NB4 (cell line): ENCODE measurements at places on chromosomes 7 and 10.

- DNase-seq, result no peak
Measured at GRCh38 chr10:95516774-95517373, 44.3 kb downstream of the SORBS1 start.

- DNase-seq, result peak; percentile 62
Measured at GRCh38 chr7:11343818-11344413, 370.2 kb downstream of the PHF14 start.

GRCh38 chr10:24128066-24128730 is 80.7 kb upstream of the KIAA1217 start:
- no peak for DNase-seq

GRCh38 chr7:122727354-122727753 is 24.6 kb upstream of the RNF148 start:
- DNase-seq, result no peak

DNA sequence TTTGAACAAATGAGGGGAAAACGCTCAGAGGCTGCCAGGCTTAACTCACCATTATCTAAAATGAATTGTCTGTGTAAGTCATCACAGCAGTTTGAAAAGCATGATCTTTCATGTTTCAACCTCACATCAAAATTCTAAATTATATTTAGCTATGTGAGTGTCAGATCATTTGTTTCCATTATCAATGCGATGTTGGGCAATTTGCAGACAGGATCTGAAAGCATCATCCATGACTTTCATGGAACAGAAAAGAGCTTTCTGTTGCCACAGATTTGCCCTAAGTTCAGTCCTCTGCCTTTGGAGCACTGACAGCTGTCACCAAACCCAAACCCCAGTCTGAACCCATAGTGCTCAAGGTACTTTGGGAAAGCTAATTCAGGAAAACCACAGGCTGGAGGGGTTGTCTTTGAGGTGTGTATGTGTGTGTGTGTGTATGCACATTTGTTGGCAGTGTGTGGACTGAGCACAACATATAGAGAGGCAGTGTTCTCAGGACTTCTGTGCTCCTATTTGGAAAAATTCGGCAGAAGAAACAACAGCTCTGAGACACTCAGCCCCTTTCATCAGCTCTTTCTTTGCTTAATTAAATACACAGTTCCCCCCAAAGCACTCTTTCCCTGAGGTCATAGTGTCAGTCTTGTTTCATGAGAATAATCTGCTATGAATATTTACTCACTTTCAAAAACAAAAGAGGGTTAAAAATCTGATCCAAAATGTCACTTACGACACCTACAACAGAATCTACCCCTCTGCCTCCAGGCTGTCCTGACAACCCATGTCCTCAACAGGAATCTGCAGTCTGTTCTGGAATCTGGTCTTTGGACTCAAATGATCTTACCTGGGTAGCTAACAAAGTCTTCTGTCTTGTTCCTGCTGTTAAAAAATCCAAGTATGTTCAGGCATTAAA is 188.5 kb upstream of the KLF14 start:
- DNase-seq, result no peak

- peak; percentile 64 for DNase-seq
Measured at GRCh38 chr7:130070861-130071622, 708 bp downstream of the KLHDC10 start.

DNA sequence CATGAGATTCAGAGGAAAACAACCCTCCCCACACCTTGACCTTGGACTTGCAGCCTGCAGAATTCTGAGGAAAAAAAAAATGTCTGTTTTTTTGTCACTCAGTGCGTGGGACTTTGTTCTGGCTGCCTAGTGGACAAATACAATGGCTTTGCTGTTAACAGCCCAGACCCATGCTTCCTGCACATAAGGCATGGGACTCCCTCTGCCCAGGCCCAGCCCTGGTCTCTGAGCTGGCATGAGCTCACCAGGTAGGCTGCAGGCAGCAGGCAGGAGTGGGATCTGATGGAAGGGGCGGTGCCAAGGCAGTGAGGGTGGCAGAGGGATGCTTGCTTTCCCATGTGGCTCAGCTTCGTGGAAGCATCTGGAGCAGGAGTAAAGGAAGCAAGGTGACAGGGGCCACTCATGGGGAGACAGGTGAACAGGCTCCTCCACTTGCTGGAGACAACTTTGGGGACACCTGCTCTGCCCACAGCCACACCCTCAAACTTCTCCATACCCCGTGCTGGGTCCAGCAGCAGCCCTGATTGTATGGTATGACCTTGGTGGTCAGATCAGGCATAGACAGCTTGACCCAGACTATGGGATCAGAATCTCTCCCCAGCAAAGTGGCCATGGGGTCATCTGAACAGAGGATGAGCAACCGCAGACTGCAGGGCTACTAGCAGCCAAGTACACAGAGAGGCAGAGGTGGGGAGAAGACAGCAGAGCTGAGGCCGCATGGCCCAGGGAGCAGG is 27.0 kb downstream of the ANXA8 start:
- no peak for DNase-seq

- DNase-seq, result no peak
Measured at GRCh38 chr10:87613751-87614150, 45.9 kb upstream of the PAPSS2 start.

DNA sequence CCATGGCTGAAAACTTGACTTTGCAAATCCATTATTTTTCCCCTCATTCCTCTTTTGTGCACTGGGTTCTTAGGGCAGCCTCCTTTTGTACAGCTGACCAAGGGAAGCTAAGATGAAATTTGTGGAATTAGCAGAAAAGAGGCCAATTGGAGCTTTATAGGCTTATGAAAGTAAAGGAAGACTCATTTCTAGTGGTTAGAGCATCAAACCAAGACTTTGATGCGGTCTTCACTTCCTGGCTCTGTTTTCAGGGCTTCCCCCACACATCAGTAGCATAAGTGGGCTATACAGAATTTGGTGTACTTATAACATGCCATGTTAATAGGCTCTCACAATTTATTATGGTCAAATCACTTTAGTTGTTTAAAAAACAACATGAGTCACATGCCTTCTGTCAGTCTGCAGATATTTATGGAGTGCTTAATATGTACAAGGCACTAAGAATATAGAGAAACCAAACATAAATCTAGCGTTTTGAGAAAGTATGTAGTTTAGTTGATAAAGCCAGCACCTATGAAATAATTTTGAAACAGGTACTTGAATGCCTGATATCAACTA is 5.7 kb downstream of the AUTS2 start:
- no peak for DNase-seq

- no peak for DNase-seq
Measured at GRCh38 chr10:28975891-28976531, 298.7 kb downstream of the BAMBI start.

DNA sequence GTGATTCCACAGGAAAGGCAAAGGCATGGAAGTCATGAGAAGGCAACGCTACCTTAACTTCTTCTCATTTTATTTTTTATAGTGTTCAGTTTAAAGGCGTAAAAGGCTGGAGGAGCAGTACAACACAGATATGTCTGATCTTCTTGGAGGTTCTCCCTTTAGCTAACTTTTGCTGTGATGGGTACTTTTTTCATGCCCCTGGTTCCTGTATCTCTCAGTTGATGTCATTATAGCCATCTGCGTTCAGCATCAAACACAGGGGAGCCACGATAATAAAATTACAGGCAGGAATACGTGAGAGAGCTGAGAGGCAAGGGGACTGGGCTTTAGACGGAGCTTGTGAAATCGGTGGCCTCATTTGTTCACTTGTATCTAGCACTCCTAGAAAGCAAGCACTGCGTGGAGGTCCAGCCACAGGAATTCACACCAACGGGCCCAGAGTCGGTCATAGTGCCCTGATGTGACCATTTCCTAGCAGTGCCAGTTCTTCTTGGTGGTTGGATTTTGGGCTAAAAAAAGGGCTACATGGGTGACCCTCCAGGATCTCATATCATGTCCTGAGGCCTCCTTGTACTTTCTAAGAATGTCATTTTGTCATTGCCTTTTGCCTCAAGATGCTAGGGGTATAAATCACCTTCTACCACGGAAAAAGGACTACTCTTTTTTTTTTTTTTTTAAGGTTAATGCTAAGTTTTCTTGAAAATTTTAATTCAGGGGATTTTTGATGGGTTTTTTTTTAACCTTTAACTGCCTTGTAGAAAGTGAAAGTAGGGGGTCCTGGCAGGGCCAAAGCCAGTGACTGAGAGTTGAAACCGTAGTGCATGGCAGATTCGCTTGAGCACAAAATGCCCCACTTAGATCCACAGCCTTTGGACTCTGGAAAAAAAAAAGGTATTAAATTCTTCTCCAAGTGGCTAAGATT is 191.5 kb downstream of the CELF2 start:
- DNase-seq, result no peak

GRCh38 chr10:120506674-120507073 is 49.6 kb downstream of the PLPP4 start:
- no peak for DNase-seq

- peak; percentile 28 for DNase-seq
Measured at GRCh38 chr10:90148116-90148855, 446.9 kb downstream of the KIF20B start.

GRCh38 chr7:125119559-125120115 is 190.0 kb upstream of the POT1 start:
- DNase-seq, result no peak

DNA sequence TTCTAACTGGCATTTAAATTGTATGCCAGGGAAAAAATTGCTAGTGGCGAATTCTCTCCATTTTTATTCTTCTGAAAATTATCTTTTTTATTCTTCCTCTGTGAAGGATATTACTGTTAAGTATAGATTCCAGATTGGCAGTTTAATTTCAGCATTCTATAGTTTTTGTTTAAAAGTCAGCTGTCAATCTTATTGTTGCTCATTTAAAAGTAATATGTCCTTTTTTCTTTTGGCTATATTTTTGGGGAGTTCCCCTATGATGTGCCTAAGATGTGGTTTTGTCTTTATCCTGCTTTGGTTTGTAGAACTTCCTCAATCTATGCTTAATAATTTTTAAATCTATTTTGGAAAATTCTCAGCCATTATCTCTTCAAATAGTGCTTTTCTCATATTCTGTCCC is 135.9 kb downstream of the ARHGAP12 start:
- no peak for DNase-seq

- DNase-seq, result peak; percentile 17
Measured at GRCh38 chr10:30353851-30354250, 4.8 kb upstream of the MTPAP start.

DNA sequence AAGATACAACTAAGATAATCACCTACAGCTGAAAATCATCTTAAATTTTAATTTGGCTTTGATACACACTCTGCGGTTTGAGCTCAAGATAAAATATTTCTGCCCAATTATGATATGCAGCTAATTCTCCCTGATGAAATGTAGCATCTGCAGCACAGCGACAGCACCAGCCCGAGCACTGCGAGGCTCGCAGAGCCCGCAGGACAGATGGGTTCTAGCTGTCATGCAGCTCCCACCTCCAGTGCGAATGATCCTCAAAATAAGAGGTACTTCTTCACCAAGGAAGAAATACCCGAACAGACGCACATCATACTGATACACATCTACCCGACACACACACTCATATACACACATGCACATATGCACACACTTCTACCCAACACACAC is 457.6 kb downstream of the PTPRN2 start:
- DNase-seq, result no peak

DNA sequence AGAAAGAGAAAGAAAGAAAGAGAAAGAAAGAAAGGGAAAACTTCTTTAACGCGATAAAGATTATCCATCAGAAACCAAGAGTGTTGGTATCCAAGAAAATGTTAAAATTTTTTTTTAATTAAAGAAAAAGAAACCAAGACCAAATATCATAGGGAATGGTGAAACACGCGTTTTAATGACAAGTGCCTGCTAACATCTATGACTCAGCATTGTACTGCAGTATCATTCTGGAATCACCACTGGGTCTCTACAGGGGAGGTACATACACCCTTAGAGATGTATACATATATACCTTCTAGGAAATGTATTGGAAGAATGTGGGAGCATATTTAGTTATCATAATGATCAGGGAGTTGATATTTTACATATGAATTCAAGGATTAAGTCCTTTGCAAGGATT is 32.1 kb upstream of the PIK3AP1 start:
- DNase-seq, result peak; percentile 21

- DNase-seq, result peak; percentile 93
Measured at GRCh38 chr10:101018600-101019439, 12.1 kb downstream of the PDZD7 start.

DNA sequence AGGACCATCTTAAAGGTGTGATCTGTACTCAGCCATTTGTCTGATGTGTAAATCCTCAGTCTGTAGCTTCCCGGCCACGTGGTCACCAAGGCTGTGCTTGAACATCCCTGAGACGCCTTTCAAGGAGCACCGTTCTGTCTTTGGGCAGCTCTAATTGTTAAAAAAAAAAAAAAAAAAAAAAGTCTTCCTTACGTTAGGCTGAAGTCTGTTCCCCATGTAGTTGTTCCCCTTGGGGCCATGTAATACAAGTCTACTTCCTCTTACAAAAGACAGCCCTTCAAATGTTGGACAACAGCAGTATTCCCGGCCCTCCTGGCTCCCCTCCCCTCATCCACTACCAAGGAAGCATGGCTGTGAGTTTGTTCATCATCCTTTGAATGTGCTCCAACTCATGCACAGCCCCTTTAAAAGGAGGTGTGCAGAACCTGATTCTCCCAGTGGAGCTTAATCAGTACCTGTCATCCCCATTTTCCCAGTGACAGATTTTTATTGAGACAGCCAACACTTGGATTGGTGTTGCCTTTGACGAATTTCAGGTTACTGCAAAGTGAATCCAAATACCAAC is 392.2 kb upstream of the GALNT17 start:
- DNase-seq, result peak; percentile 73

DNA sequence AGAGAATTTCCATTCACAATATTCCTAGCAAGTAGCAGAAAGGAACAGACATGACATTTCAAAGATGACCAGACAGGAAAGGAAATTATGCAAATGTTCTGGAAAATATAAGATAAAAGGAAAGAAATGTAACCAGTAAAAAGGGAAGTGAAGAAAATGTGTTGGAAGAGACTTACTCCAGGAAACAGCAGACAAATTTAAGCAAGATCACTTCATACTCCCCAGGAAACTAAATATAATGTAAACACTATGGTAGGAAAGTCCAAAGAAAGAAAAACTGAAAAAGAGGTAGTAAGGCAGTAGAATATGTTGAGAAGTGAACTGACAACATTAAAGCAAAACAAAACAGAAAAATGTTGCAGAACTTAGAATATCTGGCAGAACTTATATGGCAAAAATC is 6.4 kb upstream of the ST8SIA6 start:
- no peak for DNase-seq

DNA sequence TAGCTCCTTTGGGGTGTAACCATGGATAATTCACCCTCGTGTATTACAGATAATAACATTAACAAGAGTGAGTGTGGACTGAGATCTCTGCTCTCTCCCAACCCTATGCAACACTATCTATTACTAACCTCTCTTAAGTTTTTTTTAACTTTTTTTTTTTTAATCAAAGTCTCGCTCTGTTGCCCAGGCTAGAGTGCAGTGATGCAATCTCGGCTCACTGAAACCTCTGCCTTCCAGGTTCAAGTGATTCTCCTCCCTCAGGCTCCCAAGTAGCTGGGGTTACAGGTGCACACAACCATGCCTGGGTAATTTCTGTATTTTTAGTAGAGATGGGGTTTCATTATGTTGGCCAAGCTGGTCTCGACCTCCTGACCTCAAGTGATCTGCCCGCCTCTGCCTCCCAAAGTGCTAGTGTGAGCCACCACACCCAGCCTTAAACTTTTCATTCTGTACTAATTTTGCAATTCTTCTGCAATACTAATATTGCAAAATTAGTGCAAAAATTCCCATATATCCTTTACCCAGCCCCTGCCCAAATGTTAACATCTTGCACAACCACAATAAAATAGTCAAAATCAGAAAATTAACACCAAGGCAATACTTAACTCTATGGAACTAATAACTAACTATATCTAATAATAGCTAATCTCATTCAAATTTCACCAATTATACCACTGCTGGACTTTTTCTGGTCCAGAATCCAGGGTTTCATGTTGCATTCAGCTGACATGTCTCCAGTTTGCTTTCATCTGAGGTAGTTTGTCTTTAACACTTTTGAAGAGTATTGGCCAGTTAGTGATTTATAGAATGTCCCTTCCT is 66.5 kb upstream of the TCF7L2 start:
- DNase-seq, result no peak
